Foreskin melanocyte (primary cell): ENCODE measurements at places on chromosomes 5 and 9.
A peak's percentile ranks its signal among the peaks of the same experiment; 100 is the strongest.

DNA sequence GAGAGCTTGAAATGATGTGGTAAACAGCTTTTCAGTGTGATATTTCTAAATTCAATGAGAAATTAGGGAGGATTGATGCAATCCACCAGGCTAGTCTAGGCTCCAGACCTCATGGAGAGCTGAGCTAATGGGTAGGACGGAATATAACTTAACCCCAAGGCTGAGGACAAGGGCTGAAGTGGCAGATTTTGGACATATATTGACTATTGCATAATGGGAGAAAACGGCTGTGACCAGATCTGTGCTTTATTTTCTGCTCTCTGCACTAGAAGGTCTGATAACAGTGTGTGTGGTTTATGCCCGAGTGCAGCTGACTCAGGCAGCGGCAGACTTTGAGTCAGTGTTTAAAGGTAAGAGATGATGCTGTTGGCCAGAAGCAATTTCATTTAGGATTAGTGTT, 70.6 kb downstream of the ACTBL2 start:
- no peak for DNase-seq

- no peak for DNase-seq
These were observed 275.4 kb downstream of the EBF1 start for GRCh38 chr5:158824241-158824882.

DNA sequence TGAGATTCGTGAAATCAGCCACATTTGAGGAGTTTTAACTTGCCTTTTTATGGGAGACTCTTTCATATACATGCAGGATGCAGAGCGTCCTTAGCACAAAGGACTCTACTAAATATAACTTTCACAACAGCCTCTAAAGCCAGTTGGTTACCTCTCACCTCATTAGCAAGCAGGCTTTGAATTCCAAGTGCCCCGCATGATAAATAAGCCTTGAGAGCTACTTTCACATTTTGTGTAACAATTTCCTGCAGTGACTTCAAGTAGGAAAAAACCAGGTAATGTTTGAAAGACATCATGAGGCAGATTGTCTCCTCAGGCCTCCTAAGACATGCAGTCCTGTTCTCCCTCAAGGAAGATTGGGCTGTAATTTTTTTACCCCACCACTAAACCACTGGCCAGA, 50.5 kb downstream of the RALGPS1 start:
- no peak for DNase-seq

DNA sequence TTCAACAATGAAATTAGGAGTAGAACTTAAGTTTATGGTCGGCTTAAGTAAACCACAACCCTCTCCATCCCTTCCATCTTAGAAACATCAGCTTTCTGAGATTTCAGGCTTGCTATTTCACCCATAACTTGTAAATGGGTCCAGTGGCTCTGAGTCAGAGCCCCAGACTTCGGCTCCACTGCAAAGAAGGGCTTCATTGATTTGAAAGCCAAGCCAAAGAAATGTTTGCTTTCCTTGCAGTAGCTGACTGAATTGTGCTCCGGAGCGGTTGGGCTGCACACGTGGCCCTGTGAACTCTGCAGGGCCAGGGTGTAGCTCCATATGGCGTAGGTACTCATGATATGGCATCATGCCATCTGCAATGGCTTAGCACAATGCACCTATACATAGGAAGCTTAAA, 57.0 kb downstream of the NREP start:
- DNase-seq: peak; percentile 12

DNA sequence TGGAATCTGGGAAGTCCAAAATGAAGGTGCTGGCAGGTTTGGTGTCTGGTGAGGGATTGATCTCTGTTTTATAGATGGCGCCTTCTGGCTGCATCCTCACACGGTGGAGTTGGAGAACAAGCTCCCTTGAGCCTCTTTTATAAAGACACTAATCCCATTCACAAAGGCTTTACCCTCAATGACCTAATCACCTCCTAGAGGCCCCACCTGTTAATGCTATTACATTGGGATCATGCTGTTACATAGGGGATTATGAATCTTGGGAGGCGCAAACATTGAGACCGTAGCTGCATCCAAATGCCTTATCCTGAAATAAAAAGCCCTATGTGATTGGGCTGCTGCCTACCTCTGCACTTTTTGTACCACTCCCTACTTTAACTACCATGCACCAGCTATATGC, 197.1 kb upstream of the HMHB1 start:
- DNase-seq: no peak

GRCh38 chr5:14038341-14038959, 94.0 kb upstream of the DNAH5 start:
- DNase-seq: no peak

DNA sequence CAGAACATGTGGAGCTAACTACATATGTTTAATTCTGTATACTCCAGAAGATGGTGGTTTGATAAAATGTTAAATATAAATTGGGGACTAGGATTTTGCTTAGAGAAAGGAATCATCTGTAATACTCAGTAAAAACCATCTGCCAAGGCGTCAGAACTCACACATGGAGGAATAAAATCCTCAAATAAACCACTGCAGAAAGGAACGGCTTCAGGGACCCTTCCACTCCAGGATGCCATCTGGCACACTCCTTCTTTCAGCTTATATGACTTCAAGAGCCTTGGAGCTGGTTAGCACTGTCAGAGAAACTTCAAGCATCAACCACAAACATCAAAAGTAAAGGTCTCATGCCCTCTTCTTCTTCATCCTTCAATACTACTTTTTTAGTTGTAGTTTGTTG, 360.6 kb downstream of the PLK2 start:
- no peak for DNase-seq

GRCh38 chr5:165837286-165837685, 2331.9 kb downstream of the MAT2B start:
- DNase-seq: no peak

- no peak for DNase-seq
These were observed 15.0 kb upstream of the GNG10 start for GRCh38 chr9:111646417-111646816.
